ENCODE measurements at places on chromosomes 11 and 22.

DNA sequence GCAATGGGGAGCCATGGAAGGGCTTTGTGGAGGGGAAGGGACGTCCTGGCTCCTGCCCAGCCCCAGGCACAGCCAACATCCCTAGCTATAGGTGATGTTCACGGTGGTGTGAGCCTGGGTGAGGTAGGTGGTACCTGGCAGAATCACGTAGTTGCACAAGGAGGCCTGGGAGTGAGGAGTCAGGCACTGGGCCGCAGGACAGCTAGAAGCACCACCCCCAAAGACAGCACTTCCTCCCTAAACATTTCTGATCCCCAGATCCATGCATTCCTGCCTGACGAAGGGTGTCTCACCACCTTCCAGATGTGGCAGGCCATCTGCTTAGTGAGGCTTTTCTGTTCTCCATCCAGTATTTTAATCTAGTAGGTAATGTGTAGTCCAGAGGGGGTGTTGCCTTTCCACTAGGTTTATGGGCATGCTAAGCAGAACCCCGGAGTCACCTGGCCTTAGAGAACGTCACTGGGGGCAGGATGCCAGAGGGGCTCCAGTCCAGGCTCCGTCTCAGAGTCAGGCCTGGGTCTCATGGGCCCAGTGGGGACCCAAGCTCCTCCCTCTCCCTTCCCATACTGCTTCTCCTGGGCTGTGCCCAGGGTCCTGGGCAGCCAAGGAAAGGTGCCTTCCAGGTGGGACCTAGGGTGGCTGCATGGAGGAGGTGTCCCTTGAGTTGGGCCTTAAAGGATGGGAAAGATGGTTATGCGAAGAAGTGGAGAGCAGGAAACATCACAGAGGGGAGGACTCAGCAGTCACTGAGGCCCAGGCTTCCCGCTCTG lies 56.2 kb downstream of the OTOG start:
- no peak for DNase-seq

DNA sequence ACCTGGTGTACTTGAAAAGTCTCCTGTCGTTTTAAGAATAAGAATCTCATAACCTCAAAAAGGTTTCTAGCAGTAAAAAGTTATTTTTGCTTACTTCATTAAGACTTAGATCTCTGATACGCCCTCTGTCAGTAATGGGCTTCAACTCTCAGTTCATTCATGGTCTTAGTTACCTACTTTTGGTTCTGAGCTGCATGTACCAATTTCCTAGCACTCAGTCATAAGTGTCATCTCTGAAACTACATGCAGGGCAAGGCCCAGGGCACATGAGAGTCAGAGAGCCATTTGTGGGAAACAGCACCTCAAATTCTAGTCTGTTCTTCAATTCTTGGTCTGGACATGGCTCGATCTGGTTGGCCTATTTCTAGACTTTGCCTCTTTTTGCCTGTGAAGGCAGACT lies 838.4 kb downstream of the FAM181B start:
- DNase-seq: no peak

- DNase-seq: no peak
These were observed 69.6 kb downstream of the MED15 start for GRCh38 chr22:20577045-20577444.

DNA sequence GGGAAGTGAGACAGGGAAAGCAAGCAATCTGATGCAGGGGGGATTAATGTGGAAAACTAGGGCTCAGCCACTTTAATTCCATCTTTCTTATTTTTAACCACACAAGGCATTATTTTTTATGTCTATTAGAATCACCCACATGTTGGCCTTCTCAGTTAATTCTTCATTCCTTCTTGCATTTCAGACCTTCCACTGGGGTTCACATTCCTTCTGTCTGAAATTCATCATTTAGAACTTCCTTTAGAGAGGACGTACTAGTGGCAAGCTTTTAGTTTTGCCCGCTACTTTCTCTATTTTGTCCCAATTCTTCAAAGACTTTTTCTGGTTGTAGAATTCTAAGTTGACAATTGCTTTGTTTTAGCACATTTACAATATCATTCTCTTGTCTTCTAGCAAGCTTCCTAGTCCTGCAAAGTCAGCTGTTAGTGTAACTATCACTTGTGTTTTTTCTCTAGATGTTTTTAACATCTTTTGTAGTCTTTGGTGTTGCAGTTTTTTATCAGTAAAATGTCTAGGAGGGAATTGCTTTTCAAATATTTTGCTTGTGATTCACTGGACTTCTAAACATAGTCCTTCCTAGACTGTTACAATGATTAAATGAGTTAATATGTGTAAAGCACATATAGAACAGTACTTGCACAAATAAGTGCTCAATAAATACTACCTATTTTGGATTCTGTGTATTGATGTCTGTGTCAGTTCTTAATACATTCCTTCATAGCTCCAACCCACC lies 5.5 kb upstream of the NNMT start:
- no peak for DNase-seq

- peak; percentile 84 for DNase-seq
These were observed 6.3 kb upstream of the KDELR3 start for GRCh38 chr22:38461414-38462081.

All from NCI-H187 (cell line).